ENCODE measurements at places on chromosomes 1 and 21.

GRCh38 chr1:201169203-201169602 lies 14.9 kb upstream of the TMEM9 start:
- DNase-seq: no peak

DNA sequence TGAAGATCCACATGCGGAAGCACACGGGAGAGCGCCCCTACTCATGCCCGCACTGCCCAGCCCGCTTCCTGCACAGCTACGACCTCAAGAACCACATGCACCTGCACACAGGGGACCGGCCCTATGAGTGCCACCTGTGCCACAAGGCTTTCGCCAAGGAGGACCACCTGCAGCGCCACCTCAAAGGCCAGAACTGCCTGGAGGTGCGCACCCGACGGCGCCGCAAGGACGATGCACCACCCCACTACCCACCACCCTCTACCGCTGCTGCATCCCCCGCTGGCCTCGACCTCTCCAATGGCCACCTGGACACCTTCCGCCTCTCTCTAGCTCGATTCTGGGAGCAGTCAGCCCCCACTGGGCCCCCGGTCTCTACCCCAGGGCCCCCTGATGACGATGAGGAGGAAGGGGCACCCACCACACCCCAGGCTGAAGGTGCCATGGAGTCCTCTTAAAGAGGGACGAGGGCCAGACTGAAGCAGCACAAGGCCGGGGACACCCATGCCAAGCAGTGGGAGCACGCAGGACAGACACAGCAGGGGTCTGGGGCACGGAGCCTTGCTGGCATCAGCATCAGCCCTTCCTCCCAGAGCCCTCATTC lies 13.7 kb downstream of the ZBTB7B start:
- DNase-seq: no peak

DNA sequence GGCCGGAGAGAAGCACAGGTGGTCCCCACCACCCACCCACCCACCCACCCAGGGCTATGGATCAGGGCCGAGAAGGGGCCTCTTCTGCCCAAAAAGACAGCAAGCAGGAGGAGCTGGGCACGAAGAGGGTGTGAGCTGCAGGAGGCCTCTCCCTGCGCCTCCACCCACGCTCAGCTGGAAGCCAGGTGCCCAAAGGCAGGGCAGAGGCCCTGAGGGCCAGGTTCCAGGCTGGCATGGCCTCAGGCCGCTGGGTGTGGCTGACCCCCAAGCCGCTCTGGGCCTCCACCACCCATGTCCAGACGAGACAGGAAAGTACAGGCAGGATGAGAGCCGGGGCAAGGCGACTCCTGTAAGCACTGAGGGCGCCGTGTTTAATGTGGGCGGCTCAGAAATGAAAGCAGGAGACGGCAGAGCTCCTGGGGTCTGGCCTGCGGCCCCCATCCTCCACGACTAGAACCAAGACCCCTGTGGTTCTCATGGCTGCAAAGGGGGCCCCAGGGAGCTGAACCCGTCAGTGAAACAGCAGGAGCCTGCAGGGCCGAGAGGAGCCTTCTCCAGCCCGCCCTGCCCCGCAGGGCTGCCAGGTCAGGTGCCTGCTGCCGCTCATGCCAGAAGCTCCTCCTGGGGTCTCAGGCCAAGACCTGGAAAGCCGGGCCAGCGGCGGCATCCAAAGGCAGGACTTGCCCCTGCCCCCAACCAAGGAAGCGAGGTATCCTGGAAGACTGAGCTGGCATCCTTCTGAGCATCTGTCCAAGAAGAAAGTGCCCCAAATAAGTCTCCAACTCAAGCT lies 56.0 kb downstream of the MEGF6 start:
- DNase-seq: no peak

GRCh38 chr21:27807596-27807995 lies 840.7 kb upstream of the ADAMTS5 start:
- no peak for DNase-seq

DNA sequence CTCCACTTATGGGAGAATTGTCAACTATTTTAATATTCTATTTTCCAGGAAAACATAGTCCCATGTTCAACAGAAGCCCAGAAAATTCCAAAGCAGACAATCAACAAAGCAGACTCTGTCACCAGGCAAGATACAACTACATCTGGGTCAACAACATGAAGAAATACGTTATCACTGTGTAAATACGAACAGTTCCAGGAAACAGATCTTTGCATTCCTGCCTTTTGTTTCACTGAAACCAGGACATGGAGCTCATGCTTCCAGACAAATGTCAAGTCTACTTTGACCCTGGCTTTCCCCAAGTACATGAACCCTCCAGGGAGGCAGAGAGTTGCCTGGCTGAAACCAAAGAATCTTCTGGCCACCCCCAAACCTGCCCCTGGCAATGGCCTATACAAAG lies 106.7 kb downstream of the SETD4 start:
- no peak for DNase-seq

- no peak for DNase-seq
Observed at GRCh38 chr1:32611859-32612188, 38.5 kb downstream of the ZBTB8OS start.

GRCh38 chr1:161180639-161181038 lies 3.3 kb upstream of the B4GALT3 start:
- DNase-seq: no peak

- no peak for DNase-seq
Observed at GRCh38 chr1:222652676-222653075, 34.8 kb downstream of the MIA3 start.

Data from CD8-positive, alpha-beta memory T cell (primary cell).